ENCODE measurements at places on chromosomes 13 and 19. TPM values are rescaled to one million over a fixed set of nuclear protein-coding genes. Genes with fewer than 3 reads are reported as not detected.

LMTK3 gene
- 3.1 TPM for total RNA-seq

CATSPERD gene
- not detected for total RNA-seq

ETV2 gene
- 1.6 TPM for total RNA-seq

DLL3 gene
- 1.6 TPM for total RNA-seq

GRCh38 chr13:66803808-66804456 is 426.2 kb downstream of the PCDH9 start:
- H3K4me1 ChIP-seq = no peaks in the 10 kb centered on the region
- no peaks in the 10 kb centered on the region for H3K36me3 ChIP-seq
- H3K4me3 ChIP-seq = no peak overlapping the region
- no peaks in the 10 kb centered on the region for H3K27me3 ChIP-seq

GRCh38 chr13:30744056-30744680 is 8.8 kb downstream of the ALOX5AP start:
- peak overlapping the region; percentile 72 for H3K27ac ChIP-seq
- peaks cover 60% of the 10 kb centered on the region for H3K4me1 ChIP-seq
- peaks cover 64% of the 10 kb centered on the region for H3K36me3 ChIP-seq
- H3K27me3 ChIP-seq = no peaks in the 10 kb centered on the region
- peak; percentile 85 for DNase-seq

DNA sequence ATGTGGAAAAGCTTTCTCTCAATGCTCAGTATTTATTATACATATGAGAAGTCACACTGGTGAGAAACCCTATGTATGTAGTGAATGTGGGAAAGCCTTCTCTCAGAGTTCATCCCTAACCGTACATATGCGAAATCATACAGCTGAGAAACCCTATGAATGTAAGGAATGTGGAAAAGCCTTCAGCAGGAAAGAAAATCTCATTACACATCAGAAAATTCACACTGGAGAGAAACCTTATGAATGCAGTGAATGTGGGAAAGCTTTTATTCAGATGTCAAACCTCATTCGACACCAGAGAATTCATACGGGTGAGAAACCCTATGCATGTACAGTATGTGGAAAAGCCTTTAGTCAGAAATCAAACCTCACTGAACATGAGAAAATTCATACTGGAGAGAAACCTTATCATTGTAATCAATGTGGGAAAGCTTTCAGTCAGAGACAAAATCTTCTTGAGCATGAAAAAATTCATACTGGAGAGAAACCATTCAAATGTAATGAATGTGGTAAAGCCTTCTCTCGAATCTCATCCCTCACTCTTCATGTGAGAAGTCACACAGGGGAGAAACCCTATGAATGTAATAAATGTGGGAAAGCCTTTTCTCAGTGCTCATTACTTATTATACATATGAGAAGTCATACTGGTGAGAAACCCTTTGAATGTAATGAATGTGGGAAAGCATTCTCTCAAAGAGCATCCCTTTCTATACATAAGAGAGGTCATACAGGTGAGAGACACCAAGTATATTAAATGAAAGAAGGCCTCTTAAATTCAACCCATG is 34.4 kb downstream of the ZNF568 start:
- peaks cover 36% of the 10 kb centered on the region for H3K36me3 ChIP-seq
- no peaks in the 10 kb centered on the region for H3K27me3 ChIP-seq
- H3K4me1 ChIP-seq = no peaks in the 10 kb centered on the region
- no peak overlapping the region for H3K27ac ChIP-seq
- no peak overlapping the region for H3K4me3 ChIP-seq

- H3K27ac ChIP-seq = no peak overlapping the region
- H3K27me3 ChIP-seq = peaks cover 13% of the 10 kb centered on the region
- H3K4me3 ChIP-seq = no peak overlapping the region
These were observed 8.0 kb upstream of the ZNF358 start for GRCh38 chr19:7507884-7508283.

DNA sequence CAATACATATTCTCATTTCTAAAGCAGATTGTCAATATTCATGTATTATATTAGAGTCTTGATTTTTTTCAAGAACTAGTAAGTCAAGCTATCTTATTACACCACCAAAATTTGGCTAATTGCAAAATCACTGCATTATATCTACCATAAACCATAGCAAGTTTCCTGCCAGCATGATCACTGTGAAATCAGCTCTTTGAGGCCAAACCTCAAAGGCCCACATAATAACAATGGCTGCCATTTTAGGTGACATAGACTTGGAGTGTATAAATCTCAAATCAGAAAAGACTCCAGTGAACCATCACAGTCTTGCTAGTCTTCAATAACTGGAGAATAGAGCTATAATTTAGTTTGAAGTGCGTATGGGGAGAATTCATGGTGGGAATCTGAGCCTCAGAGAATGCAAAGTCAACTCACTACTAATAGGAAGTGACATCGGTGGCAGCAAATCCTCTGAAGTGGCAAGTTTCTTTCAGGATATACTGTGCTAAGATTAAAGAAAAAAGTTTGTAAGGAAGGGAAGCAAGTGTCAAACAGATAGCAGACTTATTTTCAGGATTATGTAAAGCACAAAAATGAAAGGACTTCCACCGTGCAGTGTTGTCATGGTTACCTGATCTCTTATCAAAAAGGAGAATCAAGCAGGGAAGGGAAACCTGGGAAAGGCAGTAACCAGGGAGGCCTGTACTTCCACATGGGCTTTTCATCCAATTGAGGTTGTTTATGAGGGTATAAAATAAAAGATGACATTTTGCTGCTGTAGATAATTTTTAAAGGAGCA is 117.4 kb upstream of the FNDC3A start:
- no peak overlapping the region for H3K27ac ChIP-seq
- no peak for DNase-seq
- peaks cover 11% of the 10 kb centered on the region for H3K27me3 ChIP-seq
- H3K4me1 ChIP-seq = peaks cover 16% of the 10 kb centered on the region
- H3K36me3 ChIP-seq = no peaks in the 10 kb centered on the region
